GOT3 (cell line): ENCODE measurements at places on chromosomes 4 and X.

GRCh38 chr4:71254451-71255012 lies 84.3 kb upstream of the SLC4A4 start:
- no peak for DNase-seq

DNA sequence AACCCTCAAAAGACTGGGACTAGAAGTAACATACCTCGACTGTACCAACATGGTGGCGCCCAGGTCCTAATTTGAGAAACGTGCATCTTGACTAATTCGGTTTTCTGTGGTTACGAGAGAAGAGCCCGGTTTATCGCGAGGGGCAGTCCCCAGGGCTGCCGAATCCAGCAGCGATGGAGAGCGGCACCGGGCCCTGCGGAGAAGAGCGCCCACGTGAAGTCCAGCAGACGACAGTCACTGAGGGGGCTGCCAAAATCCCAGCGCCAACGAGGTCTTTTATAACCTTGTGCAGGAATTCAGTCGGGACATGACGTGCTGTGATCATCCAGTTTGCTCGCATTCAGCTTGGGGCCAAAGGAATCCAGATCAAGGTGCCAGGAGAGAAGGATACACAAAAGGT lies 187.5 kb upstream of the SLITRK2 start:
- no peak for DNase-seq

DNA sequence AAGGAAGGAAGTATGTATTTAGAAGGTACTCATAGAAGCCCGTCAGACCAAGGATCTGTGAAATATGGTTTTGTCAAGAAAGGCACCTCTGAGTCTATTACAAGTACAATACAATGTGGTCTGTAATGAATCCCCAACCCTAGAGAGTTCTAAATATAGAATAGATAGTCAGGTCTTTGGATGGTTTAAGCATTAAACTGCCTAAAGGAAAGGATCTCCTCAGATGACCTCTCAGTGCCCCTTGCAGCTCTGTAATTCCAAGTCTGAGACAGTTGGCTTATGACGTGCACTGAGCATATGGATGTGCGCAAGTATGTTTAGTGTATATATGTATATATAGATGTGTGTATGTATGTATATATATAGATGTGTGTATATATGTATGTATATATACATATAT lies 62.0 kb downstream of the CCSER1 start:
- DNase-seq: no peak

DNA sequence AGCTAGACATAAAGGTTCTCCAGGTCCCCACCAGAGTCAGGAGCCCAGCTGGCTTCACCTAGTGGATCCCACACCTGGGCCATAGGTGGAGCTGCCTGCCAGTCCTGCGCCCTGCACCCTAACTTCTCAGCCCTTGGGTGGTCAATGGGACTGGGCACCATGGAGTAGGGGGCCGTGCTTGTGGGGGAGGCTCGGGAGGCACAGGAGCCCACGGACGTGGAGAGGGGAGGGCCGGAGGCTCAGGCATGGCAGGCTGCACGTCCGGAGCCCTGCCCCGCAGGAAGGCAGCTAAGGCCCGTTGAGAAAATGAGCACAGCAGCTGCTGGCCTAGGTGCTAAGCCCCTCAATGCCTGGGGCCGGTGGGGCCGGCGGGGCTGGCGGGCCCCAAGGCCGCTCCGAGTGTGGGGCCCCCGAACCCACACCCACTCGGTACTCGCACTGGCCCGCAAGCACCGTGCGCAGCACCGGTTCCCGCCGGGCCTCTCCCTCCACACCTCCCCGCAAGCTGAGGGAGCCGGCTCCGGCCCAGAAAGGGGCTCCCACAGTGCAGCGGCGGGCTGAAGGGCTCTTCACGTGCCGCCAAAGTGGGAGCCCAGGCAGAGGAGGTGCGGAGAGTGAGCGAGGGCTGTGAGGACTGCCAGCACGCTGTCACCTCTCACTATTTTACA lies 291.1 kb downstream of the KLHL4 start:
- DNase-seq: no peak

- no peak for DNase-seq
Measured at GRCh38 chr4:76535603-76536372, 100.8 kb downstream of the SHROOM3 start.

- no peak for DNase-seq
Measured at GRCh38 chr4:175951794-175952193, 113.8 kb upstream of the WDR17 start.

DNA sequence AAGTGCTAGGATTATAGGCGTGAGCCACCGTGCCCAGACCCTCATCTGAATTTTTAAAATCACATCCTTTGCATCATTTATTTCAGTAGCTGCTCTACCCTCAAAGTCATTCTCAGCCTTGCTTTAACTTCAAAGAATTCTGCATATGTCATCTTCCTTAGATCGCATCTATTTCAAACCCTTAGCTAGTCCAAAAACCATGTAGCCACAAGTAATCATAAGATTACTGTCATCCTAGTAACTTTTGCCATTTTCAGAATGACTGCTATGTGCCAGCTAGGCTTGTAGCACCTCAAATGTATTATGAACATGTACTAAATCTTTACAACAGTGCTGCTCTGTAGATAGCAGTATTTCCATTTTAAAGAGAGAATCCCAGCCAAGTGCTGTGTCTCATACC lies 45.5 kb upstream of the KLF3 start:
- DNase-seq: no peak
